ENCODE measurements at places on chromosomes 16 and 17.

GRCh38 chr16:57667526-57668262, 412 bp upstream of the ADGRG3 start:
- DNase-seq = no peak

DNA sequence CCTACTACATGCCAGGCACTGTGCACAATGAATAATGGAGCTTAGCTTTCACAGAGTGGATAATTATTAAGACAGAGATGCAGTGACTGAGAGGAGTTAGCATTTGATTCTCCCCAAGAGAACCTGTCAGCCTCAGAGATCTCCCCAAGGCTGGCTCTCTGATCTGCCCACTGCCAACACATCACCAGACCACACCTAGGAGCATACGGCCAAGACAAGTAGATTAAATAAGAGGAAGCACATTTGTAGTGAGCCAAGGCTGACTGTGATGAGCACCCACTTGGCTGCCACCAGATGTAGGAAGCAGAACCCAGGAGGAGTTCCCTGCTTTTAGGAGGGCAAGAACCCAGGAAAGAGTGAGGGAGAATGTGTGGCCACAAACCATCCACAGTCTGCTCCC, 130.1 kb downstream of the SPACA3 start:
- no peak for DNase-seq

GRCh38 chr16:9135797-9136196, 44.4 kb downstream of the HAPSTR1 start:
- no peak for DNase-seq

GRCh38 chr16:84446596-84447392, 57.7 kb downstream of the MEAK7 start:
- no peak for DNase-seq

DNA sequence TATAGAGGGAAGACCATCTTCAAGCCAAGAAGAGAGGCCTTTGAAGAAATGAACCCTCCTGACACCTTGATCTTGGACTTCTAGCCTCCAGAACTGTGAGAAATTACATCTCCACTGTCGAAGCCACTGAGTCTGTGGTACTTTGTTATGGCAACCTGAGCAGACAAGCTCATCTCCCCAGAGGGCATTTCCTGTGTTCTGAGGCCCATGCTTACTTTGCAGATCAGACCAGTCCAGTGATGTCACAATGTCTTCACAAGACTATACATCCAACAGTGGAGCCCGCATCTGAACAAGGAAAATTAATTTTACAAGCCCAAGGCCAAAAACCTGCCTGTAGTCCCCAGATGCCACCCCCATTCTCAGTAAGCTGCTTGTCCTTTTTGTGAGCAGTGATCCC, 14.8 kb upstream of the C17orf113 start:
- DNase-seq = no peak

GRCh38 chr17:9470171-9470570, 105.4 kb downstream of the STX8 start:
- peak; percentile 63 for DNase-seq

DNA sequence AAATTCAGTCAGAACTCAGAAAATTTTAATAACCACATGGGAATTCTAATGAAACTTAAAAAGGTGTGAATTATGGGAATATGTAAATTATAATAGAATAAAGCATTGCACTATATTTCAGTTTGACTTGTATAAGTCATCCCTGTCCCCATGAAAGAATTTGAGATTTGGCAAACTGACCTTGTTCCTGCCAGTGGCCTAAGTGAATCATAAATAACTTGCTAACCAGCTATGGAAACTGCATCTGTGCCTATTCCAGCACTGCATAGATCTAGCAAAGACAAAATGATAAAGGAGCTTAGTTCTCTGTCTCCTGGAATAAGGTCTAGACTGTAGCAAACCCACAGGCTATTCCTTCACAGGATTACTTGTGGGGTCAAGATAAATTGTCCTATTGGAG, 106.8 kb upstream of the NOG start:
- no peak for DNase-seq

DNA sequence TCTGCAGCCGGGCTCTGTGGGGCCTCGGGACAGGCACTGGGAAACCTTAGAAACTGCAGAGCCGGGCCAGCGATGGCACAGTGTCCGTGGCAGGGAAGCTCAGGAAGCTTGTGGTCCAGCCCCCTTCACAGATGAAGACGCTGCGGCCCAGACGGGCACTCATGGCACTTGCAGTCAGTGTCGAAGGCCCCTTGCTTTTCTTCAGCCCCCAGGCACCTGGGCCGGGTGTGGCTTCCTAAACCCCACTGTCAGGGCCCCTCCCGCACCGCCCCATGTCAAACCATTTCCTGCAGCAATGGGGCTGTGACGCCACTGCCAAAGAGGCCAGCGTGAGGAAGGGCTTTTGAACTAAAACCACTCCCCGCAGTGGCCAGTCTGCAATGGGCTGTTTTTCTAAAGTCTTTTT, 164.0 kb downstream of the LAT start:
- DNase-seq = peak; percentile 24

GRCh38 chr16:27233731-27234130, 30.4 kb downstream of the KDM8 start:
- DNase-seq = no peak

DNA sequence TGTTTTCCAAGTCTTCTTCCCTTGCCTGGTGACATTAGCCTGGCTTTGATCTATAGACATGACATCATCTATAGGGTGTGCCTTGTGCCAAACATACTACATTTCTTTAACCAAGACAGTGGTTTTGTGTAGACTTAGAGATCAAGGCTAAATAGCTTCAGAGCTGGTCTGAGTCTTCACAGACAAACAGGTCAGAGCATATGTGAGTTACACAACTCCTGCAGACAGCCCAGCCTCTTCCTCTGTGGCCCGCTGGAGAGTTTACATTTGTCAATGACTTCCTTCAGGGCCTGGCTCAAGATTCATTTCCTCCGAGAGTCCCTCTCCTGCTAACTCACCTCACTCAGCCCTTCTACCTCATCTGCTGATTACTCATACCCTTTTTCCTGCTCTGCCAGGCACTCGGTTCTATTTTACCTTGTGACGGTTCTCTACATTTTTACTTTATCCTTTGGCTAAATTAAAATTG, 73.1 kb upstream of the TANC2 start:
- DNase-seq = peak; percentile 55

- no peak for DNase-seq
Measured at GRCh38 chr16:87066133-87067002, 250.8 kb downstream of the C16orf95 start.

GRCh38 chr16:25161753-25162367, 50.3 kb downstream of the LCMT1 start:
- DNase-seq = no peak

DNA sequence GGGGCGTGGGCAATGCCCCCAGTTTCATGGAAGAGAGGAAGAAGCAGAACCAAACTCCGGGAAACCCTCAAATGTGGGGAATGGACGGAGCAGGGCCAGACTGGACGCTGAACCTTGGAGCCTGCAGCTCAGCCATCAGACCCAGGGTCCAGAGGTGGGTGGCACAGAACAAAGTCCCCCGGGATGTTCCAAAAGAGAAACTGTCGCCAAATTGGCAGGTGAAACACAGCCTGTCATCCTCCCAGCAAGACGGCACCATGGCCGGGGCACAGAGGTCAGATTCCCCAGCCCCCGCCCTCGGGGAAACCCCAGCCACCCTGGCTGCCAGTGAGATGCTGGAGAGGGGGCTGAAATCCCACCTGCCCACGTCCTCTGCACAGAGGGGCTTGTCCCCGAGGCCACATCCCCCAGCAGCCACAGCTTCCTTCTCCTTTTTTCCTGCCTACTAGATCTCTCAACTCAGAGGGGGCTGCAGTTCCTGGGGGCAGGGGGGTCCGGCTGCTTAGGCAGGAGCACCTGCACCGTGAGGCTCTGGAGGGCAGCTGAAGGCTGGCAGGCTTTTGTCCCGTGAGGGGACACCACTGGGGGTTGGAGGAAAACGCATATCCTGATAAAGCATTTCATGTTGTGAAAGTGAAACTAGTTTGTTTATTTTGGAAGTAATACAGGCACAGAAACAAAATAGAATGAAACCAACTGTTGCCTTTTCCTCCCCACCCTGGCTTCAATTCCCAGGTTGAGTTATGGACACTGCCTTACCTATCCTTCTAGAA, 1.2 kb upstream of the SECTM1 start:
- DNase-seq = no peak

DNA sequence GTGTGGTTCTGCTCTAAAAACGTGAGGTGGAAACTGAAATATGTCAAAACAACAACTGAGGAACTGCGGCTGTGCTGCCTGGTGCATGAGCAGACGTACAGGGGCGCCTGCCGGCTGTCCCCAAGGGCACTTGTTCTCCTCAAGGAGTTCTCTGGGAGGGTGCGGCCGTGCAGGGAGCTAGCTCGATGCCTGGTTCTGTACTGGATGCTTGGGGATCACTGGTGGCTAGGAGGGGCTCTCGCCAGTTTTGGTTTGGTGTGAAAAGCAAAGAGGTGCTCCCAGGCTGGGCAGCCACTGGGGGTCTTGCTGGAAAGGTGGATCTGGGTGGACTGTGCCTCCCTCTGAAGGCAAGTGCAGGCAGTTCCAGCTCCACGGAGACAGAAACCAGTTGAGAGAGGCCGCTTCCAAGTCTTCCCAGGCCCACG, 41.9 kb upstream of the ATP2A3 start:
- DNase-seq = no peak

DNA sequence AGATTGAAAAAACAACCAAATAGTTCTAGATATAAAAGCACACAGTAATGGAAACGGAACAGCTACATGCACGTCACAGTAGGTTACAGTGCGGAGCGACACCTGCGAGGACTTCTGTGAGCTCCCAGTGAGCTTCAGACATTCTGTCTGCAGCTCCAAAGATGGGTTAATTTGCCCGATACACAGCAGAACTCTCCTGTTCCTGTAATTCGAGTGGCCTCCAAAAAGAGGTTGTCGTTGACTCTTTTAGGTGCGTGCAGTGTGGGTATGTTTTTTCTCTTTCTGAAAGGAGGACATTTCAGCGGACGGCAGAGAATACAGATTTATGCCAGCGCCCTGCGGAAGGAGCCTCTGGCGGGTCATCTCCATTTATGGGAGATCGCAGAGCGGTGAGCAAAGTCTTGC, 2.9 kb downstream of the OR1F1 start:
- peak; percentile 28 for DNase-seq

DNA sequence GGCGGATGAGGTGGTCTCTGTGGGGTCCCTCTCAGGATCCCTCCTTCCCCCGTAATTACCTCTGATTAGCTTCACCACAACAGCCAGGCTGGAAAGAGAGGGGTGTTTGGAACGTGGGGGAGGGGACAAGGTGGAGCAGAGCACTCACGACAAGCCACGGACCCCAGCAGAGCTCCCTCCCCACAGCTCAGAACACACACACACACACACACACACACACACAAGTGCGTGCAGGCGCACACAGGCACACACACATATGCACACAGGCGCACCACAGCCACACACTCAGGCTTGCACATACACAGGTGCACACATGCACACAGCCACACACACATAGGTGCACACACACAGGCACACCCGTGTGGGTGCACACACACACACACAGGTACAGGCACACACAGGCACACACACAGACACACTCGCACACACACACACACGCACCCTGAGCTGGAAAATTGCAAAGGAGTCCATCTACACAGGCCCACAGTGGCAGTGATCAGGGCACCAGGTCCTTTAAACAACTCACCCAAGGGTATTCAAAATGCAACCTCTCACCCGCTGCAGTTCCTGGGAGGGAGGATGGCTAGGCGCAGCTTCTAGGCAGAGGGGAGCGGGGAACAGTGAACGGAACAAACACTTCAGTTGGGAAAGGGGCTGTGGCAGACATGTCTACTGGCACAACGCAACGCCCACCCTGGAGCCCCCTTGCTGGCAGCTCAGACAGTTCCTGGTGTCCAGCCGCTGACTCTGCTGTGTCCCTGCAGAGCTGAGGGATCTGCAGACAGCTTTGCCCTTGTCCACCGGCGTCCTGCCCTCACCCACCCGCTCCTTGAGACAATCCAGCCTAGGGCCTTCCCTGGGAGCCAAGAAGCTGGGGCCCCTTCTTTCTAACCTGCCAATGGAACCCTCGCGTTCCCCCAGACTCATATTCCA, 59.9 kb upstream of the DLX4 start:
- no peak for DNase-seq

- no peak for DNase-seq
Measured at GRCh38 chr17:17090642-17091103, 48.4 kb downstream of the MPRIP start.

- DNase-seq = no peak
Measured at GRCh38 chr16:54633943-54634362, 296.7 kb upstream of the IRX5 start.

- no peak for DNase-seq
Measured at GRCh38 chr16:68481636-68482035, 33.3 kb upstream of the SMPD3 start.

- DNase-seq = no peak
Measured at GRCh38 chr17:71217769-71218168, 903.1 kb upstream of the SOX9 start.

DNA sequence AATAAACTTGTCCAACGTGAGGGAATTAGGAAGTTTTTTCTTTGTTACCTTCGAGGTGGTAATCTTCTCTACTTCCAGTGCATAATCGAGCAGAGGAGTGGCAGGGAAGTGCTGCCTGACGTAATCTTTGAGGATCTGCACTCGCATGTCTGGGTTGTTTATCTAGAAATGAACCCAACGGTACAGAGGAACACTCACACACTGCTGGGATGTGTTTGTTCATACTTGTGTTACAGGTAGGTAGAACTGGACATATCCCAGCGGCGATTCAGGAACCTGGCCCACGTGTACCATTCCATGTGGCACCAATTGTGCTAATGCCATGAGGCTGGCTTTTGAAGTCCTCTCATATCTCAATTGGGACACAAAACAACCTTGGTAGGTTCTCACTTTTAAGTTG, 4.2 kb upstream of the KLHL11 start:
- DNase-seq = no peak

- DNase-seq = no peak
Measured at GRCh38 chr17:41885733-41886132, 20.5 kb upstream of the KLHL11 start.

GRCh38 chr17:38352245-38353085, 821 bp downstream of the SOCS7 start:
- no peak for DNase-seq

Measured in activated CD4-positive, alpha-beta T cell treated with anti-CD3 and anti-CD28 coated beads, Interleukin-2, Interleukin-4, amounts not matched to agents 100 ng/mL and 50 ng/mL, durations not matched to agents 16 hours and 8 hours (primary cell).